ENCODE measurements at places on chromosomes 7 and 10.
A peak's percentile ranks its signal among the peaks of the same experiment; 100 is the strongest.

DNA sequence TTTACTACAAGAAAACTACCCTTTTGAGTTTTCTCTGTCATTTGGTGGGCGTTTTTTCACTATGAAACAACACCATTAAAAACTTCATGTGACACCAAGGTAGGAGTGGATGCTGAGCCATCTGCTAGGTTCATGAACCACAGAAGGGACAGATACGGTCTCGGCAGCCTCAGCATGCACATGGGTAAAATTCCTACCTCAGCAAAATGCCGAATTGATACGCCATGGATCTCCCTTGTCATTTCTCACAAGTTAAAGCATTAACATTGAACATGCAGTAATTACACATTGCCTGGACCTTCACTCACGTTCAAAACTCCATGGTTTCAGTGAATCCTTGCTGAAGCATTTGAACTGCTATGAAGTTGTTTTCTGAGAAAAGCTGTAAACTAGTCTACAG lies 121.5 kb upstream of the EGR2 start:
- DNase-seq, result no peak

- no peak for DNase-seq
Measured at GRCh38 chr7:66453340-66453739, 175.3 kb upstream of the KCTD7 start.

DNA sequence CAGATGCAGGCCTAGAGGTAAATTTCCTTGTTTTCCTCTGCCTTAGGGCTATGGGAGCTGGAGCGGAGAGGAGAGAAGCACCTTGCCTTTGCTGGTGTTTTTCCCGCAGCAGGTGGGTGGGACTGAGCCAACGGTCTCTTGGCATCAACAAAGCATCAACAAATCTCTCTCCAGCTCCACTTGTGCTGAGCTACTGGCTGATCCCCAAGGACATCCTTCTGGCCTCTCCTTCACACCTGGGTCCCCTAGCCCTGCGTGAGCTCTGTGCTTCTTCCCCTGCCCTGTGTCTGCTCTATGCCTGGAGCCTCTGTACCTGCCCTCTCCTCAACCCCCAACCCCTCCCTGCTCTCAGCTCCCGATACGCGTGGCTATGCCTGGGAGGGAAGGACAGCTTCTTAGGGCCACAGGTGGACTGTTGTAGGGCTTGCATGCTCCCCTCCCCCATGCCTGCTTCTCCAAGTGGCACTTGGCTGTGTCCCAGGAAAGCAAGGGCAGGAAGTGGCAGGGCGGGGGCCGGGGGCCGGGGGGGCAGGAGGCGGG lies 3.2 kb upstream of the CLDN4 start:
- no peak for DNase-seq

DNA sequence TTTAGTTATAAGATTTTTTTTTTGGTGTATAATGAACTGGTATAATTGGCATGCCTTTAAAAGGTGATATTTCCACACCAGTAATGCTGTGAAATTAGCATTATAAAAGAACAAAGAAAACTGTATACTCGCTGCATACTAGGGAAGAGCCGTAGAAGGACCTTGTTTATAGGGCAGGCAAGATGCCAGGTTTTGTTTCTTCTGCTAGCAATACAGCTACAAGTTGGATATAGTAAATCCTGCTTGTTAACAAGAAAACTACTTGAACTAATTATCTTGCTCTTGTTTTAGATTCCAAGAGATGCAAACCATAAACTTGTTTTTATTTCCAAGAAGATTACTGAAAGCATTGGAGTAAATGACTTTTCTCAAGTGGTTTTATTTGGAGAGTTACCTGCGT lies 1.9 kb downstream of the DNAH11 start:
- DNase-seq, result no peak

DNA sequence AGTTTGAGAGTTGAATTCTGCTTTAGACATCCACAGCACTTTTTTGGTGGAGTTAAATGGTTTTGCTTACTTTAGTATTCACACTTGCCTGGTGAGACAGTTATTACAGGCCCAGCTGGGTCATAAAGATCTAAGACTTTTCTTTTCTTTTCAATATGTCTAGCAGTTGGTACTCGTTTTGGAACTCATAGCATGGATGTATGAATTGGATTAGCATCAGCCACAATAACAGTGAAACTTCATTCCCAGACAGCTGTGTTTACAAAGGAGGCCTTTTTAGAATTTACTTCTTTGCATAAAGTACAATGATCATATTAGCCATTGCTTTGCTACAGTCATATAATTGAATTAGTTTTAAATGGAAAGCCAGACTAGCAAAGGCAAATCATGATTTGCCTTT lies 168.4 kb upstream of the DKK1 start:
- DNase-seq, result no peak

DNA sequence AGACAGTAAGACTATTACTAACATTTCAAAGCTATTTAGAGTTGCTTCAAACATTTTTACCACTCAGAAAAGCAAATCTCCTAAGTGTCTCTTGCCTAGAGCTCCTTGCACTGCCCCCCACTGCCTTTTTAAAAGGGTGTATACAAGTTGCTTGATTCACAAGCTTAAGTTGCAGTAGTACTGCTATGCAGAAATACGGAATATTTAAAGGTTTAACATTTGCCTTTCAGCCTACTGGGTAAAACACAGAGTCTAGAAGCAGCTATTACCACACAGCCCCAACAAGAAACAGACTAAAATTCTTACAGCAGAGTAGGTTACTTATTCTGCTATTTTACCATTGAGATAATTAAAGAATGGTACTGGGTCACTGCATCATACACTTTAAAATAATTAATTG lies 128.5 kb downstream of the CNOT4 start:
- no peak for DNase-seq

- no peak for DNase-seq
Measured at GRCh38 chr7:151891182-151891581, 14.3 kb upstream of the PRKAG2 start.

GRCh38 chr10:71708301-71708703 lies 11.3 kb downstream of the C10orf105 start:
- DNase-seq, result peak; percentile 46

DNA sequence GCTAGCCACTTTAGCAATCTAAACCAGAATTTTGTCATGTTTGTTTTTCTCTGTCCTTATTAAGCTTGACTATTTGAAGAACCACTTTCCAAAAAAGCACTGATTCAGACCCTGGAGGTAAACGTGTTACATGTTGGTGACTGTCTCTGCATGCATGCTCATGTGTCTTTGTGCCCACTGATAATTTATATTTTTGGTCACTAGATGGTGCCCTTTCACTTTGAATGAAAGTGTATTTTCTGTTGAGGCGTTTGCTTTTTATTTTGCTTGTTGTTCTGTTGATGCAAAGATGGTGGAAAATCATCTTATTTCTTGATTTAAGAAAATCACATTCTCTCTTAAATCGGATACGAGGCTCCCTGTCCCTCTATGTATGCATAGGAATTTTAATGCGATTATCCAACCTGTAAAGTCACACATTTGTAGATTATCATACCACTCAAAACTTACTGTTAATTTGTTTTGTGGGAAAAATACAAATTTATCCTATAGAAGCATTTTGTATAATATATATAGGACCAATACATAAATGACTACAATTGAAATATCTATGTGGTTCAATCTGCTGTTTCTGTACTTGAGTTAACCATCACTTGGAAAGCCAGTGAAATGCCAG lies 269.3 kb downstream of the BICC1 start:
- DNase-seq, result no peak

DNA sequence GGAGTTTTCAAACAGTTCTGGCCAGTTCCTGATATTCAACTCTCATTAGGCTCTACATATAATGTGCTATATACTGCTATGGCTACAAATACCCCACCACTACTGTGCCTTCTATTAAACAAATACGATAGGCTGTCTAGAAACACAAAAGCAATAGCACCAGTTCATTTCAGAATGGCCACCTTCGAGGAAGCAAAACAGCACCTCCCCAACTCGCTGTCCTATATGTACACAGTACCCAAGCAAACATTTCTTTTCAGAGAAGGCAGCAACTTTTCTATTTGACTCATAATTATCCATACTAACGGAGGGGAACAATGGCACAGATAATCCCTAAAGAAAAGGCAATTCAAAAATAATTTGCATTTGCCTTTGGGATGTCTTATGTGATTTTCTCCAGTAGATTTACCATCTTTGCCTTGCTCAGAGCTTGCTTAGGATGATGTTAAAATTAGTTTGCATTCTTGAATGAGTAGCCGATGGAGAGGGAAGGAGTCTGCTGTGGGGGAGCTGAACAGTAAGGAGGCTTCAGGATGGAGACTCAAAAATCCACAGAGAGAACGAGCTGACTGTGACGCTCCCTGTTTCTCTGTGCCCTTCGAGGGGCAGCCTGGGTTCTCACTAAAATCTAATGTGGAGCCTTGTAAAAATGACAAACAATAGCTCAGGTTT lies 218.7 kb downstream of the FANK1 start:
- no peak for DNase-seq

DNA sequence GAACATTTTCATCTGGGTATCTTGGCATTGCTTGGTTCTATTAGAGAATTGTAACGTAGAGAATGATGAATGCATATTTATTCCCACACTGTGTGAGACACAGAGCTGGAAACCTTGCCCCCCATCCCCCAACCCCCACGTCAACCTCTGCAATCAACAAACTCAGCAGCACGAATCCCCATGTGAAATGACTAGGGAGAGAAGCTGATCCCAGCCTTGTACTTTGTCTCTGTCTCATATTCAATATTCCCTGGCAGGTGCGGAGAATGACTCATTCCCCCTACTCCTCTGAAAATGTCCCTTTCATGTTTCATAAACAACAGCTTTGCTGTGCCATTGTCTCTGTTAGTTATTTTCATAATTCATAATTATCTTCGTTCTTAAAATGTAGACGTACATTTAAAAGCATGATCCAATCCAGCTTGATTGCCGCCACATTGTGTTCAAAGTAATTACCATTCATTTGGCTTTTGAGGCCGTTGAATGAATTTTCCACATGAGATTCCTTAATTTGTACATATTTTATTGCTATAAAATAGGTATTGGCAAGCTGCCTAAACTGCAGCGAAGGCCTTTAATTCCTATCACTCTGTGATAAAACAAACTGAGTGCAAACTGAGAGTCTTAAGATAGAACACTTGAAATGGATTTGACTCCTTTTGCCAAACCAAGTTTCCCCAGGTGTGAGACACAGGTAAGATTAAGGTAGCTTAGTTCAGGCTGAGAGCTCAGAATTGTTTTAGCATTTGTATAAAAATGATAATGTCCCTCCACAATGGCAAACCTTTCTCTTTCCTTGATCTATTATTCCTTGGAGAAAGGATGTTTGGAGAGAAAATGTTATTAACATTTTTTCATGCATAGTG lies 920.2 kb downstream of the TYW1 start:
- no peak for DNase-seq

DNA sequence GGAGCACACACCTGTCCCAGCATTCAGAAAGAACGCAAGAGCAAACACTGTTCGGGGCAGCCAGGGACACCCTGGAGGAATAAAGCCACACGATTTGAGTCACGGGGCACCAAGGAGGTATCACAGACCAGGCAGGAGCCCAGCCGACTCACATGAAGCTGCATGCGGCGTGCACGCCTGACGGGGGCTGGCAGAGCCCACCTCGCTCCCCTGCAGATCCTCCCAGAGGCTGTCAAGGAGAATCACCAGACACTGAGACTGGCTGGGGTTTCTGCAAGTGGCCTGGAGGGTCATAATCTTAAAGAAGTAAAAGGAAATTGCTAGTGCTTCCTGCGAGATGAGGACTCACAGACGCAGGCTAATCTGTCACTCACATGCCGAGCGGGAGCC lies 61.6 kb downstream of the TCERG1L start:
- DNase-seq, result no peak

- DNase-seq, result no peak
Measured at GRCh38 chr10:34941471-34942357, 126.6 kb upstream of the PARD3 start.

DNA sequence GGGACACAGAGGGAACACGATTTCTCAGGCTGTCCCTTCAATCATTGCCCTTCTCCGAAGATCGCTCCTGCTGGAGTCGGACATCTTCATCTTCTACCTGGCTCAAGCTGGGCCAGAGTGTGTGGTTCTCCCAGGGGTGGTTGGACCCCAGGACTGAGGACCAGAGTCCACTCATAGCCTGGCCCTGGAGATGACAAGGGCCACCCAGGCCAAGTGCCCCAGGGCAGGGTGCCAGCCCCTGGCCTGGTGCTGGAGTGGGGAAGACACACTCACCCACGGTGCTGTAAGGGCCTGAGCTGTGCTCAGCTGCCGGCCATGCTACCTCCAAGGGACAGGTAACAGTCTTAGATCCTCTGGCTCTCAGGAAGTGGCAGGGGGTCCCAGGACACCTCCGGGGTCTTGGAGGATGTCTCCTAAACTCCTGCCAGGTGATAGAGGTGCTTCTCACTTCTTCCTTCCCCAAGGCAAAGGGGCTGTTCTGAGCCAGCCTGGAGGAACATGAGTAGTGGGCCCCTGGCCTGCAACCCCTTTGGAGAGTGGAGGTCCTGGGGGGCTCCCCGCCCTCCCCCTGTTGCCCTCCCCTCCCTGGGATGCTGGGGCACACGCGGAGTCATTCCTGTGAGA lies 23.3 kb downstream of the TBATA start:
- DNase-seq, result no peak

- DNase-seq, result no peak
Measured at GRCh38 chr10:31819391-31819820, 109.2 kb downstream of the ARHGAP12 start.

DNA sequence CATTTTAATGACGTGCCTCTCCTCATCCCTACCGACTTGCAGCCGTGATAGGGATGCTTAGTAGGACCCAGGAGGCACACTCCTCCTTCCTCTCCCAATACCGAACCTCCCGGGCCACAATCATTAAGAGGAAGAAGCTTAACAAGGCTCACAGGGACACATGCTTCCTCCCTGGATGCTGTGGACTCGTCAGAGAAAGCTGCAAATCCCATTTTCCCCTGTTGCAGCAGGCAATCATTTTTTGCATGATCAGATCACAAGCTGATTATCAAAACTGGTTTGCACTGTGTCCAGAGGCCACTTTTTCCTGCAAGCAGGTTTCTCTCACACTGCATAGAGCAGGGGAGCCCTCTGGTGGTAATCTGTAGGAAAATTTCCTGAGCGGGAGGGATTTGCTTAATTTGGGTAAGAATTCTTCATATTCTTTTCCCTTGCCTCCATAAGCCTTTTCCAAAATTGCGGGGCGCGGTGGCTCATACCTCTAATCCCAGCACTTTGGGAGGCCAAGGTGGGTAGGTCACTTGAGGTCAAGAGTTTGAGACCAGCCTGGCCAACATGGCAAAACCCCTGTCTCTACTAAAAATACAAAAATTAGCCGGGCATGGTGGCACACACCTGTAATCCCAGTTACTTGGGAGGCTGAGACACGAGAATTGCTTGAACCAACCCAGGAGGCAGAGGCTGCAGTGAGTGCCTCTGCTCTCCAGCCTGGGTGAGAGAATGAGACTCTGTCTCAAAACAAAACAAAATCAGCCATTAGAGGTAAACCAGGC lies 16.1 kb upstream of the LAMB4 start:
- DNase-seq, result no peak

DNA sequence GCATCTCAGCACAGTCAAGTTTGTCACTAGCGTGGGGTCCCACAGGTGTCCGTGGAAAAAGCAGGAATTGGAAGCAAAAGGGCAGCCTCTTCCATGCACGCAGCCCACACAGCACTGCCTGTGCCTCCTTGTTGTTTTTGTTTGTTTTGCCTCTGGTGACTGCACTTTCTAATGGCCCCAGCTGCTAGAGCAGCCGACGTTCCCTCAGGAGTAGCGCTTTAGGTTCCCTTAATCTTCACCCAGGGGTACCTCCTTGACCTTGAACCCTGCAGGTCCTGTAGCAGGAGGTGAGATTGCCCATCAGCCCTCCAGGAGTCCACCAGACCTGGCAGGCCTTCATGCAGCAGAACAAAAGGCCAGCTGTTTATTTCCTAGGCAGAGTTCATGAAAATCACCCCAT lies 210.1 kb downstream of the CACNB2 start:
- no peak for DNase-seq
